ENCODE measurements at places on chromosomes 11 and 22.

GRCh38 chr11:2097356-2097997, 41.7 kb downstream of the IGF2 start:
- no peak for DNase-seq

DNA sequence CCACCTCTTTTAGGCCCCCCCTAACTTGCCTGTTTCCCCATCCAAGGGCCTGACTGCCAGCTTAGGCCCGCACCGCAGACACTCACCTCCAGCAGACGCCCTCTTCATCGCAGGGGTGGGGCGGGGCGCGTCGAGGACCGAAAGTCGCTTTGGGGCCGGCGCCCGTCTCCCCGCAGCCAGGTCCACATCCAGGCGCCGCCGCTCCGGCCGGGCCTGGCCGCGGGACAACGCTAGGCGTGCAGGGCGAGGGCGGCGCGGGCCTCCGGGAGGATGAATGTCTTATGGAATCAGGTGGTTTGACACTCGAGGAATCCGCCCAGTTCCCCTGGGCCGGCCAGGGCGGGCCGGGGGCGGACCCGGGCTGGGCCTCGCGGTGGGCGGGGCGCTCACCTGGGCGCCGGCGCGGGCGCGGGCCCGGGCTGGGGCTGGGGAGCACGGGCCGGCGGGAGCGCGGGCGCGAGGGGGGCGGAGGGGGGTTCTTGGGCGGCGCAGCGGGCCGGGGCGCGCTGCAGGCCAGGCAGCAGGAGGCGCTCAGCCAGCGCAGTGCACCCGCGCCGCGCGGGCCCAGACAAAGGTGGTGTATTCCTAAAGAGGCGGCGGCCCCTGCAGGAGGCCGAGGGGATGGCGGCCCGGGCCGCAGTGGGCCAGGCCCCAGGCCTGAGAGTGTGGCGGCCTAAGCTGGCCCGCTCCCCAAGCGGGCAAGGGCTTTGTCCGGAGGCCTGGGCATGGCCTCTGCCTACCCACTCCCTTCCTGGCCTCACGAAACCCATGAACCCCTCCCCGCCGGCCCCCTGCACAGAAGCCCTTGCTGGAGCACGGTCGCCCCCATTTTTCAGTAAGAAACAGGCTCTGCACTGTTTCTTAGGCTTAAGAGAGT, 177.6 kb downstream of the IGLL1 start:
- DNase-seq = peak; percentile 82

DNA sequence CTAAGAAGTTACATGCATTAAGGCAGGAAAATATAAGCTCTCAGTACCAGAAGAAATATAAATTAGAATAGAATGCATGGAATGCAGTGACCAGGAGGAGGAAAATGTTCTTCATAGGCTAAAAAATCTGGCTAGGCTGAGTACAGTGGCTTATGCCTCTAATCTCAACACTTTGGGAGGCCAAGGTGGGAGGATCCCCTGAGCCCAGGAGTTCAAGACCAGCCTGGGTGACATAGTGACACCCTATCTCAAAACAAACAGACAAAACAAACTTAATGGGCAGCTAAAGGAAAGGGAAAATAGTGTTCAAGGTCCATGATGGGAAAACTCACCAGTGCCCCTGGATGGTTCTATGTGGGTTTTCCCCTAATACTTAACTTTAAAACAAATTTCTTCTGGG, 78.3 kb upstream of the RASSF10 start:
- no peak for DNase-seq

DNA sequence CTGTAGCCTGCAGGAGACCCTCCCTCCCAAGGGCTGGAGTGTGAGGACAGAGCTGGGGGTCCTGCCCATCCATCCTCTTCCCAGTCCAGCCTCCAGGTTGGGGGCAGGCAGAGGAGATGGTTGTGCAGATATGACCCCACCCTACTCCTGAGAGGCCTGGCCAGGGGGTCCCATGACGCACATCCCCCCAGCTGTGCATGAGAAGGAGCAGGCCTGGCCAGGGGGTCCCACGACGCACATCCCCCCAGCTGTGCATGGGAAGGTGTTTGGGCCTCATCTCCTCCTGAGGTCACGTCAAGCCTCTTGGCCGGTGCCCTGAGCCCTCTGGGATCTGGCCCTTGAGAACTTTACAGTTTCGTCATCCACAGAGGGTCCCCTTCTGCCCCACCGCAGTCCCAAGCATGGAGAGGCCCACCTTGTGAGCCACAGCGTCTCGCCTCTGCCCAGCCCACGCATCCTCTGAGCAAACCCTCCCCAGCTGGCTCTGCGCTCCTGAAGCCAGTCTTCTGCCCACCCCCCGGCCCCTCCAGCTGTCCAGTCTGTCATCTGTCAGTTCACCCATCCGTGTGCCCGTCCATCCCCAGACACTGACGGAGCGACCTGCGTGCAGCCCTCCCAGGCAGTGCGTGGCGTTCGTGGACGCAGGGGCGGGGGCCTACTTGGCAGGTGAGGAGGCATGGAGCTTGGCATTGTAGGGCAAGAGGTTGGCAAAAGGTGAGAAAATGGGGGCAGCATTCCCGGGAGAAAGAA, 2.3 kb downstream of the ANO9 start:
- no peak for DNase-seq

DNA sequence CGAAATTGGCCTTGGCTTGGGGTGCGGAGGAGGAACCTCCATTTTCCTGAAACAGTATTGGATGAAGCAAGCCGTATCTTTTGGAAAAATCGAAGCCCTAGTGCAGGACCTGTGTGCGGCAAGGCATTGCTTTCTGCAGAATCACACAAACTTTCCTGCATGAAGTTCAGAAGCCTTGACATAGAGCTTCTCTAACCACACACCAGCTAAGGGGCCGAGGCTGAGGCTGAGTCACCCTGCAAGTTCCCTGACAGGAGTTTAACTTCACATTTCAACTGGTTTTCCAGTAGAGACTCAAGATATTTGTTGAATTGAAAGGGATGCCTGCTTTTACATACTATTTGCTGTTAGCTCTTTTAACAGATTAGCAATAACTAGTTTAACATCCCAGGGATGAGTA, 67.8 kb downstream of the TCF20 start:
- DNase-seq = no peak

DNA sequence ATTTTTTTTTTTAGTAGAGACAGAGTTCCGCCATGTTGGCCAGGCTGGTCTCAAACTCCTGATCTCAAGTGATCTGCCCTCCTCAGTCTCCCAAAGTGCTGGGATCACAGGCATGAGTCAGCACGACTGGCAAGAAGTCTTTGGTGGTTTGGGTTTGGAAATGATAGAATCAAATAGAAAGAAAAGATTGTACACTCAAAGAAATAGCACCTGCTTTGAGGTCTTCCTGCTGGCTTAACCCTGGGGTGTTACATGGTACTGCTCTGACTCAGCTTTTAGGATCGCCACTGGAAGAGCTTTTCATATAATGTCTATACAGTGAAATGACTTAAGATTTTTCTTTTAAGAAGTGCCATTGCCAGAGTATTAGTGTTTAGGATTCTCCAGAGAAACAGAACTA, 50.2 kb downstream of the JAM3 start:
- DNase-seq = no peak

DNA sequence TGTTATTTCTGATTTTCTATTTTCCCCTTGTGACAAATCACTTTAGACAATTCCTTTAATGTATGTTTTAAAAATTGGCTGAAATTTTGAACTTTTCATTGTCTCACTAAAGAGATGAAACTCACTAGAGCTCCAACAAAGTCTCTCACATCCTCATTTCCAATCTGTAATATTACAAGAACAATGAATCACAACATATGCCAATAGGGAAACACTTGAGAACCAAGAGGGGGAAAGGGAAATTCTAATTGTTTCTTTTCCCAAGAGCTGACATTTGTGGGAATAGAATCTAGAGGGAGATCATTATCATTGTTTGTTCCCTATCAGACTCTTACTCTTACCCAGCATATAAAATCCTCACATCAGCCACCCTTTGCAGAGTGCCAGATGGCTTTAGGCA, 28.2 kb downstream of the OR10D3 start:
- no peak for DNase-seq

DNA sequence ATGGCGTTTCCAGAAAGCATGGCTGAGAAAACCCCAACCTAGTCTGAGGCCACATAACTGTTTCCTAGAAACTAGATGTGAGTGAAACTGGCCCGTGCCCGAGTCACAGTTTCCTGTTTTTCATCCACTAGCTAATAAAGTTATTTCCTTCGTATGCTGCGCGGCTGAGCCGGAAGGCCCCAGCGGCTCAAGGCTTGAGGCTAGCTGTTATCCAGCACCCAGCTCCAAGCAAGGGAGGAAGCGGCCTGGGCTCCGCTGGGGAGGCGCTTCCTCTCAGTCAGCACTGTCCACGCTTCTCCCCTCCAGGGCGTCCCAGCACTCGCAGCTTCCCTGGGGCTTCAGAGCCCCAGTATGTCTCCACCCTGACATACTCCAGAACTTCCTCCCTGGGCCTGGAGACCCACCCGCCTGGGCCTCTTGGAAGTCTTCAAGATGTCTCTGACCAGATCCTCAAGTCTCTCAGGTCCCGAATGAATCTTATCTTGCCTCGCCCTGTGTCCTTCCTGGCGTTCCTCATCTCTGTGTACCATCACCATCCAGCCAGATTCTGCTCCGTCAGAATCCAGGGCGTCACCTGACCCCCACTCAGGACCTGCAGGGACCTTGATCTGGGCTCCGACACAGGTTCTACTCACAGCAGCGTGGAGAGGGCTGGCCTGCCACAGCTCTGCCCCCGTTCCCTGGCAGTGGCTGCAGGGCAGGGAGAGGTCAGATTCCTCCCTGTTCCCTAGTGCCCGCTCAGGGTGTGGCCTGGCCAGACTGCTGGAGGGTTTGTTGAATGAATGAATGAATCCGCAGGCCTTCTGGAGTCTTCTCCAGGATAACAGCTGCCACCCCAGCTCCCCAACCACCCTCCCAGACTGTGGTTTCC, 81.9 kb downstream of the LRRC32 start:
- no peak for DNase-seq
